ENCODE measurements at places on chromosomes 5 and 9.

GRCh38 chr9:129321286-129322021 lies 143.4 kb upstream of the IER5L start:
- no peak for DNase-seq

- peak; percentile 45 for DNase-seq
Measured at GRCh38 chr9:99411068-99411467, 189.0 kb downstream of the SEC61B start.

DNA sequence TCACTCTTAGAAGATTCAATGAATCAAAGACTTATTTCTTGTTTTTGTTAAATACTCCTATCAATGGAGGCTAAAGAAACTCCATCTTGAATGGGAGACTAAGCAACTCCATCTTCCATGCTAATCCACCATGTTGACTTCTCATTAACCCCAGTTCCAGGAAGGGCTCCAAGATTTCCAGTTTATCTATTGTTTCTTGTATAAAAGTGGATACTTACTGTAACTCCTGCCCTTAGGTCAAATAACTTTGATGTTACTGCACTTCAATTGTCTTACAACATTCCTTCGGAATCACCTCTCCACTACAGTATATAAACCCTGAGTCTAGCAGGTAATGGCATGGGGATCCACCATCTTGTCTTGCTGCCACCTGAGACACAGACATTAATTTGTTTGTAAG lies 63.0 kb downstream of the PUM3 start:
- DNase-seq: no peak

GRCh38 chr9:96141666-96142065 lies 160.3 kb downstream of the HSD17B3 start:
- no peak for DNase-seq

GRCh38 chr5:32255540-32255900 lies 57.2 kb downstream of the MTMR12 start:
- no peak for DNase-seq

GRCh38 chr5:155004138-155004744 lies 9.3 kb upstream of the KIF4B start:
- DNase-seq: peak; percentile 32

- peak; percentile 38 for DNase-seq
Measured at GRCh38 chr9:18665947-18666346, 192.0 kb downstream of the ADAMTSL1 start.

DNA sequence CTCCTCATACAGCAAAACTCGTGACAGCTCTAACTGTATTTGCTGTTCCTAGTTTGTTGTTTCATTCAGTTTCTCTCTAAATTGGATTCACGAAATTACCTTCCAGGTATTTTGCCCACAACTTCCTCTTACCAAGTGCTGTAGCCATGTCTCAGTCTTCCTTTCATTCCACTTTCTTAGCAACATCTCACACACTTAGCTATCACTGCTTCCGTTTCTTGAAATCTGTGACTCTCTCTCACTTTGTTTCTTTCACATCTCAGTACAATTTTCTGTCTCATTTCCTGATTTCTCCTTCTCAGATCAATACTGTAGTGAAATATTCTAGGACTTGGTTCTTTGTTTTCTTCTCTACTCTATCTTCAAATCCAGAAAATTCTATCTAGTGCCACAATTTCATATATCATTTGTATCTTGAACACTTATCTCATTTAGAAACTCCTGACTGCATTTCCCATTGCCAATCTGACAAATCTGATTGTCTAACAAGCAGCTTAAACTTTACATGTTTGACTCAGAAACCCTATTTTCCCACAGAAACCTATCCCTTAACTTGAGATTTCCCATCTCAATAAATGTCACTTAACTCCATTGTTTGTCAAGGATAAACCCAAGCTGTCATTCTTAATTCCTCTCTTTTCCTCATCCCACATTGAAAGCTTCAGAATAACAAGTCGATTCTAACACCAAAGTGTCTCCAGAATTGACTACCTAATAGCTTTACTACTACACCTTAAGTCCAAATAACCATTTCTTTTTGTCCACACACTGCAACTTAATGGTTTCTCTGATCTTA lies 303.1 kb downstream of the CDH12 start:
- no peak for DNase-seq

- no peak for DNase-seq
Measured at GRCh38 chr5:174501461-174502069, 222.8 kb upstream of the MSX2 start.

- DNase-seq: no peak
Measured at GRCh38 chr9:137281345-137282116, 4.0 kb downstream of the TOR4A start.

DNA sequence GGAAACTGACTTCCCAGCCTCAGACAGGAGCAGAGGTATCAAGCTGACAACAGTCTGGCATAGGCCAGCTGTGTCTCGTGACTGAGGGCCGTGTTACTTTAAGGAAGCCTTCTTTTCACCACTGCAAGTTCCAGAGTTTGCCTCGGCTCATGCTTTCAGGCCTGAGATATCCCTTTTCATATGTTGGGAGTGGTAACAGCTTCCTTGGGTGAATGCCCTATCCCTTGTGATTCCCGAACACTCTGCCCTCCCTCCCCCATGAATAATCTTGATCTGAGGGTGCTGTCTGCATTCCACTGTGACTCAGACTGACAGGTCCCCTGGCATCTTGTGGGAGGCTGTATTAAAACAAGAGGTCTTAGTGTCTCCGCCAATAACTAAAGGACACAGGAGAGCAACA lies 49.7 kb upstream of the ARL15 start:
- DNase-seq: peak; percentile 13

- peak; percentile 36 for DNase-seq
Measured at GRCh38 chr5:107100121-107100520, 570.6 kb downstream of the EFNA5 start.

DNA sequence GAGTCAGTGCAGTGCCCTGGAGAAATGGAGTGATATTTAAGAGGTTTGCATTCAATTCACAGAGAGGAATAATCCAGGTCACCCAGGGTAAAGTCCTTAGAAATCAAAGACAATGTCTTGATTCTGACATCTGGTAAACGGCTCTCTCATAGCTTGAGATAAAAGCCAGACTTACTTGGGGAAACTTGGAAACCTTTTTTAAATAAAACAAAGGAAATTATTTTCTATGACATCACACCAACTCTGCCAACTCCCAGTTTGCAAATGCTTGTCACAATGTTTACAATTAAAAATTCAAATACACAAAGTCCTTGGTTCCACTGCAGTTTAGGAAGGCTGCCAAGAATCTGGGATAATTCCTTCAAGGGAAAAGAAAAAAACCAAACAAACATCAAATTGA lies 255.1 kb upstream of the NREP start:
- DNase-seq: no peak

GRCh38 chr9:135246248-135247205 lies 159.1 kb downstream of the OLFM1 start:
- no peak for DNase-seq

GRCh38 chr5:72651779-72652178 lies 144.6 kb upstream of the ZNF366 start:
- DNase-seq: peak; percentile 14

- DNase-seq: peak; percentile 44
Measured at GRCh38 chr5:91223886-91224285, 159.2 kb downstream of the ARRDC3 start.
